ENCODE measurements at places on chromosomes 3 and 15. TPM values are rescaled to one million over a fixed set of nuclear protein-coding genes. Genes with fewer than 3 reads are reported as not detected.

Gene OXTR
- 0.57 TPM for total RNA-seq

Gene SELENOS
- total RNA-seq = 39.2 TPM

Gene BUB1B
- 0.79 TPM for total RNA-seq

Gene MFAP1
- 21.4 TPM for total RNA-seq

Gene MKRN3
- 5.8 TPM for total RNA-seq

GRCh38 chr3:53080612-53081205 lies 34.8 kb upstream of the SFMBT1 start:
- DNase-seq = no peak

DNA sequence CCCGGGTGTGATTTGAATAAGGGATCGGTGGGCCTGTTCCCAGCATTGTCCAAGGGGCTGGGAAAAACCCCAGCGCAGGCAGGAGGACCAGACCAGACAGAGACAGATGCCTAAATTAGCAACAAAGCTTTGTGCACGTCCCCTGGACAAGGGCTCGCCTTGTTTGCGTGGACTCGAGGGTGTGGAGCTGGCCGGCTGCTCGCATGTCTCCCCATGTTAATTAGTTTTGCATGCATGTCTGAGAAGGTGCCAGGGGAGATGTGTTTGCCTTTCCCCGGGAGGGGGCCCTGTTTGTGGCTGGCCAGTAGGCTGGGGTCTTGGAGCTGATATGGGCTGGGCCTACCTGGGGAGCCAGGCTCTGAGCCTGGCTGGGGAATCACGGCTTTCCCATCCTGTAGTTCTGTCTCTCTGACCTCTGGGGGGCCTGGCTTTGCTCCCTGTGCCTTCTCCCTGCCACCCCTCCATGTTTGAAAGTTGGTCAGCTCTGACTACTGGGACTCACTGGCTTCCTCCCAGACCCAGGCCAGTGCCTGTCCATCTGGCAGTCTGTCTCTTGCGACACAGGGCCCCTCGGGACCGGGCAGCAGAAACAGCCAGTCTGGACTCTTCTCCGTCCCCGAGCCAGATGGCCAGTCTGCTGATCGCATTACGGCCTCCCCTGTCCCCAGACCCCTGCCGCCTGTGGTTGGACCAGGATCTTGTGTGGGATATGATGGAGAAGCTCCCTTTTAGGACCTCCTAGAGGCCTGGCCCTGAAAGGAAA lies 55.4 kb upstream of the POLG start:
- no peak for DNase-seq

Data from T-cell (primary cell).